ENCODE measurements at places on chromosomes 11 and 22.

GRCh38 chr22:33110562-33111163 lies 52.5 kb upstream of the SYN3 start:
- no peak for DNase-seq

- DNase-seq = no peak
These were observed 29.3 kb downstream of the NEFH start for GRCh38 chr22:29509298-29509697.

DNA sequence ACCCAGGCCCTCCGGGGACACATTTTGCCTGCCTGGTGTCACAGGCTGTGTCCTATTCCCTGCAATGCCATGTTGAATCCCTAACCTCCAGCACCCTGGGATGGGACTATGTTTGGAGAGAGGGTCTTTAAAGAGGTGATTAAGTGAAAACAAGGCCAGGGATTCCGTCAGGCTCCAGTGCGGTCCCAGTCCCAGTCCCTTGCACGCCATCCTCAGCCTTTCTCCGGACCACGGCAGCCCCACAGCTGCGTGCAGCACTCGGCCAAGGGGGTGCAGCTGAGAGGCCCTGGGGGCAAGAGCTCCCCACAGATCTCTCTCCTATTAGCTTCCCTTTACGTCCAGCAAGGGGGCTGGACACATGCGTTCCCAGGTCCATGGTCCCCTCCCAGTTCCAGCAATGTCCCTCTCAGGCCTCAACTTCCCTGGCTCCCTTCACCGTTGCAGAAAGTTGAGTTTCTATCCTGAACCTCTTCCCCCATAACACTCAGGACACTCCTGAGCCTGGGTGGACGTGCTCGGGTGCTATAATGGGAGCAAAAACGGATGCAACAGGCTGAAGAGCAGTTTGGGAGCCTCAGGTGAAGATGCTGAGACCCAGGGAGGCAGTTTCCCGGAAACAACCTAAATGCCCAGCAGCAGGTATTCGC lies 1422.7 kb downstream of the BRD1 start:
- no peak for DNase-seq

GRCh38 chr22:46542011-46542985 lies 4.9 kb upstream of the CELSR1 start:
- DNase-seq = peak; percentile 38

DNA sequence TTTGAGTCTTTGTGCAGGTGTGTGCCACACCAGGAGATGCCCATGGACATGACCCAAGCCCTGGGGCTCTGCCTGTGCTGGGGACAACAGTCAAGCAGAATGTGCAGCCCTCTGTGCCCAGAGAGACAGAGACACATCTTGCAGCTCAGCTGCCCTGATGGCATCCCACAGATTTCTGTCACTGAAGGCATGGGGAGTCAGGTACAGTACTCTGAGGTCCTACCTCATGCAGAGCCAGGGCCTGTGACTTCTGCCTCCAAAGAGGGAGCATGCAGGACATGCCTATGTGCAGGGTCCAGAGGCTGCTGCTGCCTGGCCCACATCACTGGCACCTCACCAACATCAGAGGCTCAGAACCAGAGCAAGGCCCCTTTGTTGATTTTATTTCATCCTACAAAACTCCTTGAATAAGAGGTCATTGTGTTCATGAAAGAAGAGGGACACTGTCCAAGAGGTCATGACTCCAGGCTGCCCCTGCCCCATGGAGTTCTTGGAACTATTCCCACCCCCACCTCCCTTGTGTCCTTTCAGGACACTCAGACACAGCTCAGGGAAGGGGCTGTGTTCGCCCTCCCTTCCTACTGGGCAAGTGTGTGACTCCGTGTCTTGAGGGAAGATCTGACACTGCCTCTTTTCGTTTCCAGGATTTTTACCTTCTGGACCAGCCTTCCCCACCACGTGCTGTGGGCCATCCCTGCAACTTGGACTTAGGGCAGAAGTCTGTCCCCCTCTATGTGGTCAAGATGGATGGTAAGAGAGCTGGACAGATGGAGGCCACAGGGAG lies 62.3 kb downstream of the BTG4 start:
- no peak for DNase-seq

DNA sequence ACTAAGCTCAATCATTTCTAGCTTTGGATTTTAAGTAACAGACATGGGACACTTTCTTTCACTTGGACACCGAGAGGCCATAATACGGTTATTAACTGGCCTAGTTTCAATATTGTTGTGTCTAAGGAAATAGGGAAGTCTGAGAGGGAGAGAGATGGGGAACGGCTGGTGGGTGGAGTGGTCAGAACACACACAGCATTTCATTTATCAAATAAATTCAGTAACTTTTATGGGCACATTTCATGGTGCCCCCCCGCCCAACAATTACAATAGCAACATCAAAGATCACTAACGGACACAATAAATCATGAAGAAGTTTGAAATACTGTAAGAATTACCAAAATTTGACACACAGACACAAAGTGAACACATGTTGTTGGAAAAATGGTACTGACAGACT lies 10.7 kb downstream of the PRPF19 start:
- DNase-seq = no peak

GRCh38 chr11:77127920-77128691 lies at the start of gene MYO7A:
Gene MYO7A (plus strand): TSS chr11:77128246. CDS start chr11:77130635, 2,389 bp downstream.
- DNase-seq = no peak

GRCh38 chr11:68269414-68270081 lies 2.2 kb downstream of the C11orf24 start:
- DNase-seq = no peak

DNA sequence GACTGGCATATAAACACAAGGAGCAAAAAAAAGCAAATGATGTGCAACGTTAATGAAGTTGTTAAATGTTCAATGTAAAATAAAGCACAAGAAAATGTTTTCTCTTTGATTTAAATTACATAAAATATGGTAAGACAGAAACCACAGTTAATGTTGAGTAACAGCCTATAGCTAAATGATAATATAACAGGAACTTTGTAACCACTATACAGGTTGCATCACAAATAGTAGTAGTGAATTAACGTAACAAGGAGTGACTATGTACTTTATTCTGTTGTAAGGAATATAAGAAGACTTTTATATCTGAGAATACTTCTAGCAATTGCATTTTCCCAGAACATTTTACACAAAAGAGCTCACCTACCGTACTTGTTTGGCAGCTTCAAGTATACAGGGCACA lies 16.9 kb downstream of the SAAL1 start:
- no peak for DNase-seq

- no peak for DNase-seq
These were observed 5.1 kb upstream of the ENDOD1 start for GRCh38 chr11:95084509-95084908.

GRCh38 chr11:8328848-8329330 lies 65.2 kb upstream of the LMO1 start:
- DNase-seq = no peak

DNA sequence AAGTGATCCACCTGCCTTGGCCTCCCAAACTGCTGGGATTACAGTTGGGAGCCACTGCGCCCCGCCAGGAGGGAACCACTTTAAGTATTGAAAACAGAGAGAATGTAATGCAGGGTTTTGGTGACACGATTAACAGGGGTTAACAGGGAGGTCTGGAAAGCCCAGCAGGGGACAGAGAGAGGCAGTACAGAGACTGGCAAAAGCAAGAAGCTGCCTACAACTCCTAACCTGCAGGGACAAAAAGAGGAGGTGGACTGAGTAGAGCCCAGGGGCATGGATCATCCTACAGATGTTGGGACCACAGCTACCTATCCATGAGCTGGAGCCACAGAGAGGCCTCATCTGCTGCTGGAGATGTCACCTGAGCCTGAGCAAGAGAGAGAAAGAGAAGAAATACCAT lies 1.7 kb upstream of the SPINDOC start:
- no peak for DNase-seq

- DNase-seq = no peak
These were observed 1.9 kb downstream of the TST start for GRCh38 chr22:37017356-37017755.

GRCh38 chr11:116938471-116939070 lies 101.1 kb upstream of the APOA1 start:
- no peak for DNase-seq

GRCh38 chr22:20111689-20112622 lies 3.9 kb upstream of the RANBP1 start:
- no peak for DNase-seq

DNA sequence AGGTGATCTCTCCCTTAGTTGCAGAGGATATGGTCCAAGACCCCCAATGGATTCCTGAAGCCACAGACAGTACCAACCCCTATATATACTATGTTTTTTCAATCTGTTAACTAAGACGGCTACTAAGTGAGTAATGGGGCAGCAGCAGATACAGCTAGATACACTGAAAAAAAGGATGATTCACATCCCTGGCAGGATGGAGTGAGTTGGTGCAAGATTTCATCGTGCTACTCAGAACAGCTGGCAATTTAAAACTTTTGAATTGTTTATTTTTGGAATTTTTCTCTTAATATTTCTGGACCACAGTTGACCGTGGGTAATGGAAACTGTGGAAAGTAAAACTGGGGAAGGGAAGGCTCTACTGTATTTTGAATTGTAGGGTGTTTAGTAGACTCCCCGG lies 17.0 kb upstream of the TMEM218 start:
- no peak for DNase-seq

DNA sequence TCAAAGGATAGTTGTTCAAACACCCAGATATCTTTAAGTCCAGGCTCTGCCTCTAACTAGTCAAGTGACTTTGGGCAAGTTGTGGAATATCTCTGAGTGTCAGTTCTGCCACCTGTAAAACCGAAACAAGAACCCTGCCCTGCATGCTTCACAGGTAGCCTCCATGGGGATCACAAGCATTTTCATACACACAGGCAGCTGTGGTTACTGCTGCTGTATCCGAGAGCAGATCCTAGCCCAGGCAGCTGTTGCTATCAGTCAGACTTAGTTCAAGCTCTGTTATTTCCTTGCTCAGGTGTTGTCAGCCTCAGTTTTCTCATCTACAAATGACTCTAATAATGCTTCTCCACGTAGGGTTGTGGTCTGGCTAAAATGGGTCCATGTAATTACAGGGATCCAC lies 6.5 kb upstream of the RASD2 start:
- DNase-seq = no peak

GRCh38 chr11:95161248-95161647 lies 69.8 kb downstream of the SESN3 start:
- DNase-seq = no peak

DNA sequence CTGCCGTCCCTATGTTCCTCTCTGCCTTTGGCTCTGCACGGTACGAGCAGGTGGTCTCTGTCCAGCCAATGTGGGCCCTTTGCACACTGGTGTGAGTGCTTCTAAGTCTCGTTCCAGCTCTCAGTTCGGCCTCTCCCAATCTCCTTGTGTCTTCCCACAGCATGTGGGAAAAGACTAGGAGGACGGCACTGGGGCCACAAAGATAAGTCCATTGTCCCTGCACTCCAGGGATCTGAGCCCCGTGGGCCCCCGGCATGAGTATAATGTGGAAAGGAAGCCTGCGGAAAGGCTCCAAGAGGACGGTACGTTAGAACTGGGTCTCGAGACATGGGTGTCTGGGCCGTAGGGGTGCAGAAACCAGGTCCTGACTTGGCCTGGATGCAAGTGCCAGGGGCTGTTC lies 16.4 kb downstream of the MYEOV start:
- DNase-seq = no peak

DNA sequence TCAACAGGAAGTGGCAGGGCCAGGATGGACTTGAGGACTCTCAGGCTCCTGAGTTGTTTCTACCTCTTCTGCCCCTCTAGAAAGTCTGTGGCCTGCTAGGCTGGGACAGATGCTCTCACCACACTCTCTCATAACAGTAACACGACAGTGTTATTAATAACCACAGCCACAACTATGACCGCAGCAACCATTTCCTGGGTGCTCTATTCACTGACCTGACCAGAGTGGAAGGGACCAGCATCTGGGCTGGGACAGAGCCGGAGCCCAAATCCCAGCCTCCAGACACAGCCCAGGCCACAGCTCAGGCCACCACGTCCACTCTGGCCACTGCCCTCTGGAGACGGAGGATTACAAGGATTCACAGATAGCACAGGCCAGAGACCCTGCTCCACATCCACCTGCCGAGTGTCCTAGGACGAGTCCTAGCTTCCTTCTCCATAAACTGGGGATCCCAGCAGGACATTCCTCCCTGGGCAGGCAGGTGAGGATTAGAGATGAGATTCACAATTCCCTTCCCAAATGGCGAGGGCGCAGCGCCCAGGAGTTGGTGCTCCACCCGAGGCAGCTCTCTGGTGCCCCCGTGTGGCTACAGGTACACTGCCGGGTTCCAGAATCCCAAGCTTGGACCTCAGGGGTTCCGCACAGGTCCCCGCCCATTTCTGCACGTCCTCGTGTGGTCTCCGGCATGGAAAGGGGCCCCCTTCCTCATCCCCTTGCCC lies 7.1 kb downstream of the PNPLA5 start:
- DNase-seq = no peak

DNA sequence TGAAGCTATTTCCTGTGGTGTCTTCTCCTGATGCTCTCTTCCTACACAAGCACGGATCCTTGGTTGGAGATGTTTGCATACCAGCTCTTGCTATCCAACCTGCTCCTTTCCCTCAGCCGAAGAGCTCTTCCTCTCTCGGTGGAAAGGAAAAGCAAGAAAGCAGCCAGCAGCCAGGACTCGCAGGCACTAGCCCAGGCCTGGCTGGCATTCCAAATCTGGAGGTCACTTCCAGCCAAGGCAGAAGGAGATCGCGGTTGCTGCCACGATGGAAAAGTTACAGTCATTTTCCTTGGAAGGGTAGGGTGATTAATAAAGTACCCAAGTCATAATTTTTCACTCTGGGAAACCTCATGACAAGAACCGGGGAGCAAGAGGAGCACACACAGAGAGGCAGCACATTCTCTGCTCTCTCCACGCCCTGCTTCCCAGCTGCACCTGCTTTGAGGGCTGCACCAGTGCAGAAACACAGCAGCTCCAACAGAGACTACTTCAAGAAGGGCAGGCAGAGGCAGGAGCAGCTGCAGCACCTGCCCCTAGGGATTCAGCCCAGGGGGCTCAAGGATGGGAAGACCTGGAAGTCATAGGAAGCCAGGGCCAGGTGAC lies 399.3 kb downstream of the CADM1 start:
- DNase-seq = no peak

DNA sequence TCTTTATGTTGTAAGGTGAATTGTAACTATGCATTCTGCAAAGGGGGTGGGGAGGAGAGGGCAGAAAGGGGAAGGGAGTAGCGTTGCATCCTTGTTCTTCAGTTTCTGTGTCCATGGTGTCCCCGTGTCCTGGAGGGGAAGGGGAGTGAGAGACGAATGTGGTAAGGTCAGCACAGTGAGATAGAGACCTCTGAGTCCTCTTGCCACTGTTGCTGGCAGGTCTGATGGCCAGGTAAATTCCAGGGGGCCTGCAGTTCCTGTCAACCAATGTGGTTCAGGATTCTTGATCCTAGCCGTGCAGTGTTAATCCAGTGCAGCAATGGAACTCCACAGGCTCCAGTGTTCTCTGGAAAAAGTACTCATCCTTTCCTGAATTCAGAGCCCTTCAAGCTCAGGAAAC lies 14.6 kb upstream of the ADSL start:
- no peak for DNase-seq

- no peak for DNase-seq
These were observed 33.2 kb downstream of the CSF2RB start for GRCh38 chr22:36946421-36947158.

DNA sequence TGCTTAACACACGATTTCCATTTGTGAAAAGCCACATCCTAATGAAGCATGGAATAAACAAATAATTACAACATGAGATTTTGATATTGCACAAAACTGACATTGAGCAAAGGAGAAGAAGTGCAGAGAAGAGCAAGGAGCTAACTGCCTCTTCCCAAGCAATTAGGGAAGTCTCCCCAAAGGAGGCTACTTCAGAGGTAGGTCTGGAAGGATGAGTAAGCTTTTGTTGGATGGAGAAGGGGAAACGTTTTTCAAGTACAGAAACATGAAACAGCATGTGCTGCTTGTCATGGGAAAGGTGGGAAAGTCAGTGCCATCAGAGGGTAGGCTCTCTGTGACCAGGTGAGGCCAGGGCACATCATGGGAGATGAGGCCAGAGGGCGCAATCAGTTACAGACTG lies 132.2 kb upstream of the SESN3 start:
- DNase-seq = no peak
